Dermis blood vessel endothelial cell (primary cell): ENCODE measurements at places on chromosomes 2 and 18. TPM values are rescaled to one million over a fixed set of nuclear protein-coding genes. Genes with fewer than 3 reads are reported as not detected.

DNA sequence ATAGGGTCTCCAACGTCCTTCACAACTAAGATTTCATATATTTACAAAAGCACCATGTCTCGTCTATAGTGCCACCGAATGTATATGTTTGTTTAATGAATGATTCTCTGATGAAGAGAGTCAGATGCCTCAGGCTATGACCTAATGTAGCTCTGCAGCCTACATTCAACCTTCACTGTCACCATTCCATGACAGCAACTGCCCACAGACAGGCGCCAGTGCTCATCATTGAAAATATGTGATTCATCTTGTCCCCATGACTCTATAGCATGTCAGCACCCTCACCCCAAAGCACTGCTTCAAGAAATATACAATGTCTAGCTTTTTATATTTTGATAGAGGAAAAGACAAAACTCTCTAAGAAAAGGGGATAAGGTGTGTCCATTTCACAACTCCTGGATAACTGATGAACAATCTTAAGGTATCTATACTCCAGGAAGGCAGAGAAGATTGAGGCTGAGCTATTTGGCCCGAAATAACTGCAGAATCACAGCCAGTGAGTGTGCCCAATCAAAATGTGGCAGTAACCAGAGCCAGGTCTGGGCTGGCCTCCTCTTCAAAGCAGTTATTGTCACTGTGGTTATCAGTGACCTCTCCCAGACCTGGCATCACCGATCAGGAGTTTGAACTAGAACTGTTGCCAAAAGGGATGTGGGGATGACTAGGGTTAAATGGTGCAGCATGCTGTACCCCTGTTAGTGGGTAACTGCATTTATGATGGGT lies 246.6 kb downstream of the SETBP1 start:
- no peak for DNase-seq

DNA sequence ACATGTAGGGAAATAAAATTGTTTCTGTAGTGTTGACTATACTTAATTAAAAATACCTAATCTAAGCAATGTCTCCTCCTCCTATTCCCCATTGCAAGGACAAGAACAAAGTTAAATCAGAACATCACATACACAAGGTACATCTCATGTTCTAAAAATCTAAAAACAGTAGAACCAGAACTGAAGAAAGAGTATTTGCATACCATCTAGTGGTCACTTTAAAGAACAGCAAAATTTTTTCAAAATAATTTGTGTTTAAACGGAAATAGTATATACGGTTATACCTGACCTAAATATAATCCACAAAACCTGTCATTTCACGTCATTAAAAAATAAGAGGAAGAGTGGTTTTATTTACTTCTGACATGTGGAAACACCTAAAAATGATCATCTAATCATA lies 294.3 kb upstream of the KCNH7 start:
- DNase-seq = peak; percentile 7

DNA sequence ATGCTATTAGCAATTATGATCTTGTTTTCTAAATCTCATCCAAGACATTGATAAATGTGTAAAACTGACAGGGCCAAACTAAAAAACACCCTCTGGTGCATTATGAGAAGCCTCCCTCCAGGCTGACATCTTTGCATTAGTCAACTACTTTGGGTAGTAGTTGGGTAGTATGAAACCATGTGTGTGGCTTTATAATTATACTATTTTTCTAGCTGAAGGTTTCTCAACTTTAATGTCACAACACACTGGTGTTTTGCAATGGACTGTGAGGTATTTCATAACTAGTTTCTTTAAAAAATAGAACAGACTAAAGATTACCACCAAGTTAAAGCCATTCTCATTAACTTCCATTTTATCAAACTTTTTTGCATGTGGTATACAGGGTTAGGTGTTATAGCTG lies 73.1 kb upstream of the RBMS1 start:
- no peak for DNase-seq

GRCh38 chr2:169625781-169626180 lies 41.6 kb downstream of the PPIG start:
- DNase-seq = peak; percentile 11

- no peak for DNase-seq
These were observed 604.8 kb upstream of the GYPC start for GRCh38 chr2:126050991-126051736.

- DNase-seq = peak; percentile 74
These were observed 62.5 kb downstream of the DHRS9 start for GRCh38 chr2:169131587-169132512.

- DNase-seq = no peak
These were observed 56.5 kb downstream of the RASGRP3 start for GRCh38 chr2:33532966-33533365.

DNA sequence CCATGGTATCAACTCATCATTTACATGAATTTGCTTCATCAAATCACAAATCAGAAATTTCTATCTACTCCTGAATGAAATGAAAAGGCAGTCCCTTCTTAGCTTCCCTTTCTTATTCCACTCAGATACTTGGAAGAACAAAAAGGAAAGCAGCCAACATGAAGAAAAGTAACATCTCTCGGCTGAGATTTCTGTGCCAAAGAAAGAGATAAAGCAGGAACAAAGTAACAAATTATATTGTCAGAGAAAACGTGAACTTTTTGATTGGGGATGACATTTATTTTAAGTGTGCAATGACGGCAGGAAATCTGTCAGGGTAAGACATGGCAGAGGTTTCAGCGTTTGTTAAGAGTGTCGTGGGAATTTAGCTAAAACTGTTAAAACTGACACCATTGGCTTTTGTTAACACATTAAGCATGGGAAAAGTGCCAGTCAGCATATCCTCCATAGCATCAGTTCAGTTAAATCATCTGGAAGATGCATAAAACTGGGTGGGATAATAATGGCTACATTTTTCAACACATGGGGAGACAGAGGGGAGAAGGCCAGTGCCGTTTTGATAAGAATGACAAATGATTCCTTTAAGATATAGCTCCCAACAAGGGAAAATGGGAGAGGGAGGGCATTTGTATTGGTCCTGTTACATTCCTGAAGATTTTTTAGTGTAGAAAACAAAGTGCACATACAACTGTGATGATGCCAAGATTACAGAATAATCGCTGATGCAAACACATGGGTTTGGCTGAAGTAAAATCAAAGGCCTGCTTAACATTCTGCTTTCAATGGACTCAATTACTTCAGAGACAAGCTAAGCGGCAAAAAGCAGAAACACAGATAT lies 211.6 kb downstream of the ZNF521 start:
- DNase-seq = no peak

GRCh38 chr2:216878072-216878471 lies 18.2 kb upstream of the TNP1 start:
- no peak for DNase-seq

- no peak for DNase-seq
These were observed 41.8 kb upstream of the CTAGE1 start for GRCh38 chr18:22459491-22459890.

DNA sequence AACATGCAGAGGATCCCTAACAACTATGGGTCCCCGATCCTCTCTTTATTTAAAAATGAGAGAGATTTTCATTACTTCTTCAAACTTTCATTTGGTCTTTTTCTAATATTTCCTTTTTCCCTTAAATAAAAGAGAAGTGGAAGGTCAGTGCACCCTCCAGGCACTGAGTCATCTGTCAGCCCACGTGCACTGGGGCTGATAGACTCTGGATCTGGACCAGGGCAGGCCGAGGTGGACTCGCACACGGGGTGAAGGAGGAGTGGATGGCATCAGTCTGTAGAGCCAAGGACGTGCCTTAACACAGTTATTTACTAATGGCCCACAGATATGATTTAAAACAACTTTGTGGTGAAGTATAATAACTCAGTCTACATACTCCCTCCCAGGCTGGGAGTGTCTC lies 214.4 kb upstream of the TMEM200C start:
- DNase-seq = no peak

DNA sequence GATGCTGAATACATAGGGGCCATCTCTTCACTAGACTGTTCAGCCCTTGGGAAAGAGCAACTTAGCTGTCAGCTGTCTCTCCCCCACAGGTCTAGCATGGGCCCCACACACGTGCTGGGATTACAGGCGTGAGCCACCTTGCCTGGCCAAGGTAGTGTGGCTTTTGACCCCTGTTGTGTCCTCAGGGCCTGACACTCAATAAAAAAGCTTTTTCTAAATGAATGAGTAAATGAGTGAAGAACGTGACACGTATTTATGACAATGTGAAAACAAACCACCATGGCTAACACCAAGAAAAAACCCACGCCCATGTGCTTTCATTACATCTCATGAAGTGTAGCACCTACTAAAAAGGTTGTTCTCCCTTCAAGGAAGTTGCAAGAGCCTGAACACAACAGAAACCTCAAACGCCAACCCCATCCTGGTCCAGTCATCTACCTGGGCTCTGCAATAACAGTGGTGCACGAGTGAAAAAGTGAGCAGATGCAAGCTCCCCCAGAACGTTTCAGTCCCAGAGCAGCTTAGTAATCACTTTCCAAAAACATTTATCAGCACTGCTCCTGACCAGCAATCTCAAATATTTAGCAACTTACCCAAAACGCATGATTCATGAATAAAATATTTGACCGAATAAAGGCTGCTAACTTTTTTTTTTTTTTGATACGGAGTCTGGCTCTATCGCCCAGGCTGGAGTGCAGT lies 3.4 kb downstream of the WDFY1 start:
- DNase-seq = peak; percentile 49

DNA sequence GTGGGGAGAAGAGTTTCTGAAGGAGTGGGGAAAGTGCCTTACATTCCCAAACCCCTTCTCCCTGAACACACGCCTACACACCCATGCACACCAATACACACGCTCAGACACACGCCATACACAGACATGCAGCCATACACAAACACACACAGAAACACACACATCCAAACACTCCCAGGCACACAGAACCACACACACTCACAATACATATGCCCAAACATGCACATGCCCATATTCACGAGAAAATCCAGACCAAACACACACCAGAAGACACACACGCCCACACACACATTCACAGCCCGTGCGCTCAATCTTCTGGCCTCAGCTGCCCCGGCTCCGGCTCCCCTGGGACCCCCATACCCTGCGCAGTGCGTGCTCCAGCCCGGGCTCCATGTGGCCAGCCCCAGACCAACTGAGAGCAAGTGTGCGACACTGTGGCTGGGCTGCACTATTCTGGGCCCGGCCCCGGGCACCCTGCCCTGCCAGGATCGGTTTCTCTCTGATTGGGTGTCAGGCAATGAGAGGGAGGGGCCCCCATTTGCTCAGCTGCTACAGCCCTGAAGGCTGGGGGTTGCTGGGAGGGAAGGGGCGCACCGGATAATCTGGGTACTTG lies at the start of gene PRKAG3:
Gene PRKAG3, minus strand, starts transcription at position 426 of the 613 bp plus-strand sequence.
- DNase-seq = no peak

DNA sequence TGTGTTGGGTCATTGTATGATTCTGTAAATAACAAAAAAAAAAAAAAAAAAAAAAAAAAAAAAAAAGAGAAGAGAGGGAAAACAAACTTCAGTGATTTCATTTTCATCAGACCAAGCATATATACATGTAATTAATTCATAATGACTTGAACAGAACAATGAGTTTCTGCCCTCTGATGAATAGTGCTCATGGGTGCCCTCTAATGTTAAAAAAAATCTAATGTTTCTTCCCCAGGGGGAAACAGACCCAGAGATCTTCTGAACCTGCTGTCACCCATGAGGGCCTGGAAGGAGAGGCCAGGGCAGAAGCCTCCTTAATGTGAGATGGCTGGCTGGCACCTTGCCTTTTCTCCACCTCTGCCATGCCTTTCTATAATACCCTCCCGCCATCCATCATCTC lies 289.2 kb downstream of the ZNF521 start:
- DNase-seq = no peak

DNA sequence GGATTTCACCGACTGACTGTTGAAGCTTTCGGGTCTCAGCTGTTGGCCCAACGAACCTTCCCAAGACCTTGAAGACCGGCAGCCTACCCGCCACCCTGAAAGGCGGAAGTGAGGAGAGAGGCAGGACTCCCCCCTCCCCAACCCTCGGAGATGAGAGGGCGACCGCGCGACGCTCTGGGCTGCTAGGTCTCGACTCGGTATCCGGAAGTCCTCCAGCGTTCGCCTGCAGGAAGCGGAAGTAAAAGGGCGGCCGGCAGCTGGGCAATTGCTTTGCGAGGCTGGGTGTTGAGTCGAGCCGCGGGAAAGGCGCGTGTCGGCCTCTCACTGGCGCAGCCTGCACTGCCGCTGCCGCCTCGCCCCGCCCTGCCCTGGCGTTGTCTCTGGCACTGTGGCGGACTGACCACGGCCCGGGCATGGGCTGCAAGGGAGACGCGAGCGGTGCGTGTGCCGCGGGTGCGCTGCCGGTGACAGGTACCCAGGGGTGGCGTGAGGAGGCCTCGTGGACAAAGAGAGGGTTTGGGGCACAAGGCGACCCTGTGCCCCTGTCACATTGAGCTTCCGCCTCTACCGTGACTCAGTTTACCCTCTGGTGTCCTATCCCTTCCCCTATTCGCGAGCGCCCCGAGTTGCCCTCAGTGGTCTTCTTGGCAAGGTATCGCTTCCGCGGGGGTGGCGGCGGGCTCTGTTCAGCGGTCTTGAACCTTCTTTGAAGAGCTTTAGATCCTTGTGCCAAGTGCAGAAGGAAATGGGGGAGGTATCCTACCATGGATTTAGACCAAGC lies at the start of gene UGGT1:
Gene UGGT1, plus strand, starts transcription at position 256 of the 781 bp plus-strand sequence. Its CDS starts 158 bp downstream, at position 414.
- DNase-seq = peak; percentile 99

DNA sequence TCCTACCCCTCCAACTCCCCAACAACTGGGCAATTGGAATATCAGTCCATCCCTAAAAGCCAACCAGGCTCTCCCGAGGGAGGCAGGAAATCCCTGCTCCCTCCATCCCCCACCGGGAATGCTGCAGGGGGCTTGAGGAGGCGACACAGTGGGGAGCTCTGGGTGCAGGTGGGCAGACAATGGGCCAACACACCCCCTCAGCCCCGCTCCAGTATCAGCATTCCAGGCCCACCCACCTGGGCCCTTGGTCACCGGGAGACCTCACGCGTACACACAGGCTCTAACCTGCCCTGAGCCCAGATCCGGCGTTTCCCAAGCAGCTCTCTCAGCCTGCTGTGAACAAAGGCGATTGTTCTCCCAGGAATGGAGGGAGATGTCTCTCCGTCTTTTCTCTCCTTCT lies 37.6 kb upstream of the FZD7 start:
- DNase-seq = no peak

DNA sequence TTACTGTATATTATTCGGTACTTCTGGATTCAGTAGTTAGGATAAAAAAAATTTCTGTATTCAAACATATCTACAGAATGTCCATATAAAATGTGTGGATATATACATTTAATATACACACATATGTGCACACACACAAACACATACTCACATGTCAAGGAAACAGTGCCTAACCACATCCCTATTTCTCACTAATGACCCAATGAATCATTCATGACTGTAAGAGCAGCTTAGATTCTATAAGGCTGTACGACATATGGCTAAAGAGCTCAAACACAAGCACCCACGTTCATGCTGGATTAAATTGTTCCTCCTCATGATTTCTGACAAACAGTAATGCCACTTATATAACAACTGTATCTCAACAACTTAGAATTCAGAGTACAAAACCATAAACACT lies 457.3 kb downstream of the ADCYAP1 start:
- DNase-seq = no peak

The SUCLG1 gene
- total RNA-seq = 41.0 and 44.4 TPM in 2 replicates

The ADRA2B gene
- total RNA-seq = 0.05 and 0.17 TPM in 2 replicates

The COPS7B gene
- total RNA-seq = 16.7 and 18.6 TPM in 2 replicates

The IL1RL1 gene
- 0.17 and 2.9 TPM in 2 replicates for total RNA-seq

The RNU2-63P gene
- total RNA-seq = not detected in 2 replicates

The SDC1 gene
- total RNA-seq = 1.4 and 1.7 TPM in 2 replicates

The RAMP1 gene
- 0.85 TPM in 1 of 2 replicates, not detected in the other for total RNA-seq

The HOXD10 gene
- total RNA-seq = 7.7 and 15.2 TPM in 2 replicates
